ENCODE measurements at places on chromosomes 3 and 15.

GRCh38 chr15:30901889-30902288 is 1.8 kb upstream of the FAN1 start:
- DNase-seq: no peak

DNA sequence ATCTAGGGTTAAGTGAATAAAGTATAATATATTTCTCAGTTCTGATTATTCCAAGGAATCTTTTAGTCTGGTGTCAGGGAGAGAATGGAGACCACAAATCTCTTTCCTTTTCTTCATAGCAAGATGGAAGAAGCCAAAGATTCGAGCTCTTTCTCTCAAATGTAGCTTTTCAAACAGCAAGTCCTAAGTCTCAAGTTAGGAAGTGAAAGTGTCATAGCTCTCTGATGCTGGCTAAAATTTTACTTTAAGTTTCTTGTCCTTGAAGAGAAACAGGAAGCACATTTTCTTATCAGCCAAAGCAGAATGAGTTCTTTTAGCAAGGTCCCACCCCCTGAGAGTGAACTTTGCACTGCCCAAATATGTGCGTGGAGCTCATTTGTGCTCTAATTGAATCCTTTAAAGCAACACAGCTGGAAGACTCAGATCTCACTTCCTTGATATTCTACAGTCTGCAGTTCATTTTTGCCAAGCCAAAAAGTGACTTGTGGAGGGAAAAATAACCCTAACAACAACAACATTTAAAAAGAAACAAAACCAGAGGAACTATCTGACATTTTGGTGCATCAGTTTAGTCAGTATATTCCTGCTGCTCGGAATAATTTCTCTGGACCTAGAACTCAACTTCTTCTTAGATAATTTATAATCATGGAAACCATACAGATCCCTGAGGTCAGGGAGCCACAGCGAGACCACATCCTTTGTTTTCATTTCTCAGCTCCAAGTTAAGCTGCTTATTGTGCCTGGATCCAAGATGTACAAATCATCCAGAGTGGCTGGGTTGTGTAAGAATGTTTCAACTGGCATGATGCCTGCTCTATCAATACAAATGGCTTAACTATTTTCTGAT is 238.7 kb upstream of the P2RY1 start:
- no peak for DNase-seq

- no peak for DNase-seq
Measured at GRCh38 chr3:102181175-102181920, 253.5 kb upstream of the ZPLD1 start.

DNA sequence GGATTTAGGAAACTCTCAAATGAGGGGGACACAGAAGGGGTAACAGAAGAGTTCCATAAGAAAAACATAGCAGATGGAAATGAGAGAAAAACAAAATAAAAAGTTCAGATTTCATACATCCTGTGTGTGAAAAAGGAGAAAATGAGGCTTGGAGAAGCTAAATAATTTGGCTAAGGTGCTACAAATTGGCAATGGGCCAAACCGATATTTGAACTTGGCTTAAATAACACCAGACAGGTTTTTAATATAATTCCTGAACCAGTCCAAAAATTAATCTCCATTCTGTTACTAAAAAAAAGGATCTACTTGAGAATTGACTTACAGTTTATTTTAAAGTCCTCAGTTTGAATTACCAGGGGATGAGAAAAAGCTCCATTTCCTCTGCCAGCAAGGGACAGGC is 342.9 kb upstream of the DPH6 start:
- DNase-seq: peak; percentile 29

DNA sequence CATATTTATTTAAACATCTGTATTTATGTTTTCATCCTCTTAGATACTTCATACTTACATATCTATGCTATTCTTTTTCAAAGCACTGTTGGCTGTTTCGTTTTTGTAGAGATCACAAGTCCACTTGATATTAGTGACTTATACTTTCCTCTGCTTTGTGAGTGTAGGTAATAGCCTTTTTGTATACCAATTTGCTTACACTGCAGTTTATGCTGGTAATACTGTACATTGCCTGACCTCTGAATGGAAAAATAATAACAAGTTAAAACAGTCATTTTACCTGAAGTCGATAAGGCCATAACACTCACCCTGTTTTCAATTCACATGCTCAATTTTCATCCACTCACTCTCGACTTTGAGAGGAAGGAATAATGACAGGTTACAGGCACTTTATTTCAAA is 89.9 kb upstream of the NANOGP8 start:
- no peak for DNase-seq

GRCh38 chr3:32373276-32373675 is 18.4 kb upstream of the CMTM7 start:
- DNase-seq: peak; percentile 82

DNA sequence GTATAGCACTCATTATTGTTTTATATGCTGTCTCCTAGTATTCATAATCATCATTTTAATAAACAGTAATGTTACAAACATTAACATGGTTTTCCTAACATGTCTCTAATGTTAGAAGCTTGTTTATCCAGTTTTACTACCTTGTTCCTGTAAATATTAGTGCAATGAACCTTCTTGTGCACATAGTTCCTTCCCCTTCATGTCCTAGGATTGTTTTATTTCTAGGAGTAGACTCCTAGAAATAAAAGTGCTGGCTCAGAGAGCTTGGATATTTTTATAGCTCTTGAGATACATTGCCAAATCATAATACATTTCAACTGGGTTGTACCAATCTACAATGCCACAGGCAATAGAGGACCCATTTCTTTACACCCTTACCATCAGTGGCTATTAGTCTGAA is 161.3 kb downstream of the SV2B start:
- no peak for DNase-seq

GRCh38 chr3:187963003-187963676 is 190.8 kb upstream of the LPP start:
- DNase-seq: no peak

DNA sequence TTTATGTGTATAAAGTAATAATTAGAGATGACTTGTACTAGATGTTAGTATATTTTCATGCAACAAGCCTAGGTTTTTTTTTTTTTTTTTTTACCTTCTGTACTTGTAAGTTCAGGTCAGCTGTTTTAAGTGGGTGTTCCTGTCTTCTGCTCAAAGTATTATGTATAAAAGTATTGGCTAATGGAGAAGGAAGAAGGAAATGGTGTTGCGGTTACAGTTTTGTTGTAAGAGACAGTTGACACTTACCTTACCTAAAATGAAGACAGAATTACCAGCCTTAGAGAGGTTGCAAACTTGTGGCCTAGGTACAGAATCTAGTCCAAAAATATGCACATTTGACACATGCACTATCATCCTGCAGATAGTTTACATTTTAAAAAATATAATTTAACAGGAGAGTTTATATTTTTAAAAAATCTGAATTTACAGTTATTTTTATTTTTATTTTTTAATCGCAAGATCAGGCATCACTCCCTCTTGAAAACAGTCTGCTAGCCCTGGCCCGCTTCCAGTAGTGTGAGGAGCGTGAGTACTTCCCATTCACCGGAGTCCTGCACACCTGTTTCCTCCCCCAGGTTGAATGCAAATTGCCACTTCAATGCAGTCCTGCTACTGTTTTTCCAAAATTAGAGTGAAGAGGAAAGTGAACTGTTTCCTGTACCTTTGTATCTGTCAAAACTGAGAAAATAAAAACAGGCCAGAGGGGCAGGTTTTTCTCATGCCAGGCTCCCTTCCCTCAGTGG is 224.3 kb upstream of the SOX2 start:
- peak; percentile 11 for DNase-seq

GRCh38 chr15:49697121-49697520 is 76.3 kb downstream of the DTWD1 start:
- DNase-seq: no peak

GRCh38 chr15:34331809-34332208 is 5.8 kb downstream of the SLC12A6 start:
- no peak for DNase-seq

GRCh38 chr15:93378558-93378957 is 289.5 kb upstream of the RGMA start:
- peak; percentile 61 for DNase-seq

DNA sequence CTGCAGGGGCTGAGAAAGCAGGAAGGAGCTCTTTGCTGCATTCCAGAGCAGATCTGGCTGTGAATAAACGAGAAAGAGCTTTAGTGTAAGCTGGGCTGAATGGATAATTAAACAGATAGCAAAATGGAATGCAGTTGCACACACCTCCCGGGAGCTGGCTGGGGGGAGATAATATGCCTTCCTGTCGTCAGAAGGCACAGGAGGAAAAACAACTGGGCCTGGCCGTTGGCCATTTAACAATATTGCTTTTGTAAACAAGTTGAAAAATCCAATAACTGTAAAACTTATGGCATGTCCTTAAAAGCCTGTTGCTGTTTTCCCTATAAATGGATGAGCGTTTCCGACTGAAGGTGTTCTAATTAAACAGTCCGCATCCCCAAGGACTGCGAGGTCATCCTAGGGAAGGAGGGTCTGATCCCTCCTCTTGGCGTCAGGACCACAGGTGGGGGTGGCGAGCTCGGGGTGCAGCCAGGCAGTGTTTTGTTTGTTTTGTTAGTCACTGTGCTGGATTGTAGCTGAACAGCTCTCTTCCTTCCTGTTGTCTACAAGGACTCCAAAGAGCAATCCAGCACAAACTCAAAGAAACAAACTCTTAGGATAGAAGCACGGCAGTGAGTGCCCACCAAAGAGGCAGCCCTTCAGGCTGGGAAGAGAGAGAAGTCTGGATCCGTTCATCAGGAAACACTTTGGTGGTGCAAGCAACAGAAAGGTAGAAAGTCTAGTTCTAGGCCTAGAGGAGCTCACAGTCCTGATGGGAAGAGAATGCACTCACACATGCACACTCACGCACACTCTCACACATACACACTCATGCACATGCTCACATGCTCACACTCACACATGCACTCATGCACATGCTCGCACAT is 133.4 kb upstream of the SMAD3 start:
- no peak for DNase-seq

GRCh38 chr3:48952510-48953118 is 34.0 kb downstream of the ARIH2 start:
- peak; percentile 24 for DNase-seq

- no peak for DNase-seq
Measured at GRCh38 chr3:196174652-196175051, 36.5 kb downstream of the ZDHHC19 start.

GRCh38 chr15:82566690-82567089 is 26.4 kb upstream of the RPS17 start:
- no peak for DNase-seq

GRCh38 chr15:78056714-78057269 is 20.7 kb downstream of the TBC1D2B start:
- no peak for DNase-seq

GRCh38 chr3:158679547-158680000 is 7.1 kb upstream of the LXN start:
- no peak for DNase-seq

DNA sequence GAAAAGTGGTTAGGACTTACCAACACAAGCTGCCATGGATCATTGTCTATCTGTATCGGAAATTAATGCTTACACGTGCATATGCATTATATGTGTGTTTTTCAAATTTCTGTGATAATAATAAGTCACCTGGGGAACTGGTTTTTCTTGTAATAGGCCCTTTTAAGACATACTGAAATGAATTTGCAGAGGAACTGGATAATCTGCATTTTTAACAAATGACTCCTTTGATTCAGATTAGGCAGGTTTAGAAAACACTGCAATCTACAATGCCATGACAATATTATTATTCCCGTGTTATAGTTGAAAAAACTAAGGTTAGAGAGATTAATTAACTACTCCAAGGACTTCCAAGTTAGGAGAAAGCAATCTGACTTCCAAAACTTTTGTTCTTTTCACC is 23.4 kb downstream of the STRIT1 start:
- no peak for DNase-seq

DNA sequence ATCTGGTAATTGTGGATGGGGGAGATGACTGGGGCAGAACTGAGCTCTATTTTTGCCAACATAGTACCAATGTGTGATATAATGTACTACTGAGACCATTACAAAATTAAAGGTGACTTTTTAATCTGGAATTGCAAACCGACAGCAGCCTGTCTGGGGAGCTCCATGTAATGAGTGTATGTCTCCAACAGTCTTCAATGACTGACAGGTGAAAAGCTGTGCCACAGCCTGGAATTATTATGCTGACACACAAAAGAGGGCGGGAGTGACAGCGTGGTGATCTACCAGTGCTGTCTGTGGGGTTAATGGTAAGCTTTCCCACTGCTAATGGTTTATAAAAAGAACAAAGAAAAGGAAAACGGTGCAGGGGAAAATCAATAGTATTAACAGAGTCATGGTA is 143.4 kb downstream of the CLSTN2 start:
- no peak for DNase-seq

GRCh38 chr3:32420126-32421038 is 28.7 kb downstream of the CMTM7 start:
- no peak for DNase-seq

GRCh38 chr15:50815958-50816590 is 50.6 kb upstream of the SPPL2A start:
- DNase-seq: no peak

- no peak for DNase-seq
Measured at GRCh38 chr3:131636266-131636775, 133.6 kb upstream of the MRPL3 start.

GRCh38 chr3:134675726-134676256 is 25.0 kb upstream of the KY start:
- DNase-seq: peak; percentile 5

GRCh38 chr15:75037685-75038084 is 14.3 kb downstream of the PPCDC start:
- no peak for DNase-seq

DNA sequence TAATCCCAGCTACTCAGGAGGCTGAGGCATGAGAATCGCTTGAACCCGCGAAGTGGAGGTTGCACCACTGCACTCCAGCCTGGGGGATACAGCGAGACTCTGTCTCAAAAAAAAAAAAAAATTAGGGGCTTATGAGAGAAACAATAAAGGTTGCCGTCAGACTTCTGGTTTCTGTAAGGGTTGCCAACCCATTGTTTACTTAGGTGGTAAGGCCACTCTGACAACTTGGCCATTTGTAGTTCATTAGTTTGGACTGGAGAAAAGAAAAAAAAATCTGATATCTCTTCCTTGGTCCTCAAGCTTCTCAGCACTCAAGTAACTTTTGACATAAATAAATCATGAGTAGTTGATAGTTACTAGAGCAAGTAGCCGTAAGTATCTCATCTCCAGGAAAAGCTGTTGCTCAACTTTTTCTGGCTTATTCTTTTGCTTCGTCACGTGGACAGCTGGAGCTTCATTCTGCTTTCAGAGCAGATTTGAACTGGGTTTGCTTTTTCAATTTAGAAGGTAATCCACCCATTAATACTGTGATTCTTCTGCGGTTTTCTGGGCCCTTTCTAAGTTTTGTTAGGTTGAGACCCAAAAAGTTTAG is 9.4 kb downstream of the SNX1 start:
- no peak for DNase-seq

All from NCI-H524 (cell line).